Hypothalamus (tissue), 51 donors: ENCODE measurements at places on chromosomes 3 and 15.

DNA sequence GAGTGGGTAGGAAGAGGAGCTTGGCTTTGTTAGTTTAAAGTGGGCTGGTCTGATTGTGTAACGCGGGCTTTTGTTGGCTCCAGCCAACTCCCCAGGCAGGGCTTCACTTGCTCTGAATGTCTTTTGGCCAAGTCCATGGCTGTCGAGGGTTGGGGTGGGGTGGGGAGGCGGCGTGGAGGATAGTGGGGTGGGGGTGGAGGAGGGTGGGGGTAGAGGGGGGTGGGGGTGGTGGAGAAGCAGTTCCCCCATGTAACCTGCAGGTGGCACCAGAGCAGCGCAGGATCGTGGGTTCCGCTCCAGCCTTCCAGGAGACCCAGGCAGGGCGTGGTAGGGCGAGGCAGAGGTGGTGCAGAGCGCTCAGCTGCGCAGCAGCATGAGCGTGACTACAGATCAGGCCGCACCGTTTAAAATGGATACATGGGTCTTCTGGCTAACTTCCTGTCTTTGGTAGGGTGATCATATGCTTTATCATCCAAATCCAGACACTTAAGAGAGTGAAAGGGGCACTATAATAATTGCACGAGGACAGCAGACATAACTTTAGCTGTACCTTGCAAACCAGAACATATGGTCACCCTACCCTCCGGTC is 28.3 kb downstream of the GOLGA6A start:
- DNase-seq: peak; percentile 24

- DNase-seq: no peak
These were observed 103.7 kb downstream of the MYH15 start for GRCh38 chr3:108406661-108407206.

GRCh38 chr3:111539351-111540331 is 2.4 kb upstream of the CD96 start:
- peak; percentile 10 for DNase-seq

DNA sequence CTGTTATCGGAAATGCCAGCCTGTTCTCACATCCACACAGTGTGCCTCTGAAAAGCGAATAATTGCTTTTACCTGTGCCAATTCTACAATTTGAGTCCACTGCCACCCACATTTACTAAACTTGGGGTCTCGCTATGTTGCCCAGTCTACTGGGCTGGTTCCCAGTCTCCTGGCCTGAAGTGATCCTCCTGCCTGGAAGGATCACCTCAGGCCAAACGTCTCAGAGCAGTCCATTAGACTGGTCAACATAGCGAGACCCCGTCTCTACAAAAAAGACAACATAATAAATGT is 827 bp upstream of the INO80 start:
- DNase-seq: no peak

GRCh38 chr15:51814606-51815005 is 14.8 kb upstream of the TMOD3 start:
- no peak for DNase-seq

GRCh38 chr3:36969540-36970432 is 23.1 kb downstream of the EPM2AIP1 start:
- no peak for DNase-seq

DNA sequence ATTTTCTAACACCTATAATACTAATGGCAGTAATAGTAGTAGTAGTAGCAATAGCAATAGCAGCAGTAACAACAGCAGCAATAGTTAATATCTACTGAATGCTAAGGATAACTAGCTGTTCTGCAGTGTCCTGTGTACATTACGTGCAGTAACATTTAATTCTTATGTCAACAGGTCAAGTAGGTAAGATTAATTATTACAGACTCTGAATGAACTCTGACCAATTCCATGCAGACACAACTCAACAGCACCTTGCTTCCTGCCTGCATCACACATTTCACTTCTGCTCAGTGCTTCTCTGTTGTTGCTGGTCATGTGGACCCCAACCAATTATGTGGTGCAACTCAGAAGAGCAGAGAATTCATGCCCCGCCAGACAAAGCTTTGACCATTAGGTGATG is 39.9 kb upstream of the ARHGEF26 start:
- no peak for DNase-seq

DNA sequence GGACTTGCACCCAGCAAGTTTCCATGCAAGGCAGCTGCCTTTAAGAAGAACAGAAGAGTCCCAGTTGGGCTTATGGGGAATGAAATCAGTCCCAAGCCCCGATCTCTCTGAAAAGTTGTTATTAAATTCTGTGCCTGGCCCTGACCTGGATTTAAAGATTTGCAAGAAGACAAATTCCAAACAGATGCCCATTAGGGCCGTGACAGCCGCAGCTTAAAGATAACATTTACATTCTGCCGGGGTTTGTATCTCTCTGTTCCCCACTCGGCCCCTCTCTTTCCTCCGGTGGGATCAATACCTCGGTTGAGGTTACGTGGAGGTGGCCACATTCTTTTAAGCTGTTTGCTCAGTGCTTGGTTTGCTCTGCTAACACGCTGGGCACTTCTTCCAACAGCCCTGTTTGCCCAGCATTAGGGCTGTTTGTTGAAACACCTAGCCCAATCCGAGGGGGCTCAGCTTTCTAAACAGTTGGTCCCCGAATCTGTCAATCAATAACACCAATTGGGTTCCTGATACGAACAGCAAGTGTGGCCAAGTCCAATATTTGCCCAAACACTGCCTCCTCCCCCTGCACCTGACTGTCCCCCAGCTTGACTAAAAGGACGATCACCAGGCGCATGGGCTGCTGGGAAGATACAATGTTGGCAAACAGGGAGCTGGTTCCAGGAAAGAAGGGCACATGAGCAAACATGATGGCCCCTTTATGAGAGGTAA is 108.6 kb downstream of the RPLP1 start:
- no peak for DNase-seq

GRCh38 chr3:23019596-23020300 is 183.4 kb upstream of the UBE2E2 start:
- no peak for DNase-seq

DNA sequence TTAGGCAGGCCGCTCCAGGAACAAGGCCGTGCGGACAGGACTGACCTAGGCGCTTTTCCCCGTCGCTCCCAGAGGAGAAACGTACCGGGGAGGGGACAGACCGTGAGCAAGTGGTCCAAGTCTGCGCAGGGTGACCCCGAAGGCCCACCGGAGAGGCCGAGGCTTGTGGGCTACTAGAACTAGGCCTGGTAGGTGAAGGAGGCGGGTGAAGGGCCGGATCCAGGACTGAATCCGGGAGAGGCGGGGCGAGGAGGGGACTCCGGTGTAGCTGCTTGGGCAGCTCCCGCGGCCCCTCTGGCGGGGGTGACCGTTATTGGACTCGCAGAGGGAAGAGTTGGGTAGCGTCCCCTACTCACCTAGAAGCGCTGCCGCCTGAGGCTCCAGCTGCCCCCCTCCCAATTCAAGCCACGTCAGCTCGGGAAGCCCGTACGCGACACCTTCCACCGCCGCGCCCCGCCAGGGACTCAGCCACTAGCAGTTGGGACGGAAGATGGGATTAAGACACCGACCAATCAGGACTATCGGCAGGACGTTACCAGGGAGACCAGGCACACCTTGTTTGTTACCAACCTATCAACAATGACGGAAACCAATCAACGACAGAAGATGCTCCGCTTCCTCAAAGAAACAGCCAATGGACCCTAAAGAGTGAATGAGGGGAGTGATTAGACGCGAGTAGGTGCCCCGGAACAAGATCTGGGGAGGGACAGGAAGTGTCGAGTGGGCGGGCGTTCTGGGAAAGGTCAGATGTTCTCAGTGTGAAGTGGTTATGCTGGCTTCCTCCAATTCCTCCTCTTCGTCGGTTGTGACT is at the start of gene GOLGB1:
GOLGB1 (minus strand) TSS at position 466 of the 811 bp plus-strand sequence. CDS start 18,770 bp downstream, outside the sequence.
- DNase-seq: peak; percentile 90

- DNase-seq: peak; percentile 79
These were observed 57.9 kb downstream of the TRAK1 start for GRCh38 chr3:42148982-42149432.

GRCh38 chr3:59268170-59268569 is 218.3 kb upstream of the CFAP20DC start:
- DNase-seq: no peak

GRCh38 chr3:151391720-151392119 is 7.2 kb upstream of the P2RY12 start:
- no peak for DNase-seq

DNA sequence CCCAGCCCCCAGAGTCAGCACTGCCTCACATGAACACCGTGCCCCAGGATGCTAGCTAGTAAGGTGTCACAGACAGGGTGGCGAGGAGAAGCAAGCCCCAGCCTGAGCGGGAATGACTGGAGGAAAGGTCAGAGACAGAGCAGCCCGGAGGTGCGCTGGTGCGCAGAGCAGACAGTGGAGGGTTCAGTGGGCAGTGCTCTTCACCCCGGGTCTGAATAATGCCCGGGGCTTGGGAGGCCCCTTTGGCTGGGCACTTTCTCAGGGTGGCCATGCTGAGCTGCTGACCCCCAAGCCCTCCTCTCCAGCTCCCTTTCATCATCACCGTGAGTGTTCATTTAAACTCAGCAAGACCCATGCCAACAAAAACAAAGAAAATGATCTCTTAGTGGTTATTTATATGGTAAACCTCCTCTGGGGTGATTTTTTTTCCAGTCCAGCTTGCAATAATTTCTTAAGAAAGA is 110.8 kb downstream of the VGLL4 start:
- DNase-seq: no peak

DNA sequence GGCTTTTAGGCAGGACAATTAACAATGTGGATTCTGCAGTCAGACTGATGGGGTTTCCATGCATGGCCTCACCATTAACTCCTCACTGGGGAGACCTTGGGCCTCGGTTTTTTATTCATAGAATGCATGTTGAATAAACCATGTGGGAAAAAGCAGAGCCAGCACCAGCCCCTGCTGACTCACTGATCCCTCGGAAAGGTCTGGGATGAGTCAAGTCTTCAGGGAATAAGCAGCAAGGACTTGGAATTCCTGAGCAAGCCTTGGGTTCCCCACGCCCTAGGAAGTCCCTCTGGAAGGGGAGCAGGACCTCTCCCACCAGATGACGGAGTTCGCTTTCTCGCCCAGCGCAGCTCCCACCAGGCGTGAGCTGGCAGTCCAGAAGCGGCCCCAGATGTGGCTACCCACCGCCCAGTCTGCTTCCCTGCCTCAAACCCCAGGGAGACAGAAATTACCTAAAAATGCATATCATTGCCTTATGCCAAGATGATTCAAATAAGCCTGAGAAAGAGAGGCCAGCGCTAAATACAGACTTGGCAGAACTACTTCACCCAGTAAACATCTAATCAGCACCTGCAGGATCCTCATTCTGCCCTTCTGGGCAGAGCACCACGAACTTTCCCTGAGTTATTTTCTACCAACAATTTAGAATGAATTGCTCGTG is 45.4 kb downstream of the BTD start:
- DNase-seq: no peak

DNA sequence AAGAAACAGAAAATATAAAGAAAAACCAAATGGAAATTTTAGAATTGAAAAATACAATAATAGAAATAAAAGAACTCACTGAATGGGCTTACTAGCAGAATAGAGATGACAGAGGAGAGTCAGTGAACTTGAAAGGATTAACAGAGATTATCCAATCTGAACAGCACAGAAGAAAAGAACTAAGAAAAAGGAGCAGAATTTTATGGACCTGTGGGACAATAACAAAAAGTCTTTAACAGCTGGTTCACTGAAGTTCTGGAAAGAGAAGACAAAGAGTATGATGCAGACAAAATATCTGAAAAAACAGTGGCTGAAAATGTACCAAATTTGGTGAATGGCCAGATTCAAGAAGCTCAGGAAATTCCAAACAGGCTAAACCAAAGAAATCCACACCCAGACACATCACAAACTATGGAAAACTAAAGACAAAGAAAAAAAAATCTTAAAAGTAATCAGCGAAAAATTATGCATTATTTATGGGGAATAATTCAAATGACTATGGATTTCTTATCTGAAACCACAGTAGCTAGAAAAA is 9.7 kb upstream of the GNB5 start:
- no peak for DNase-seq

GRCh38 chr3:76702676-76703075 is 337.2 kb upstream of the ROBO2 start:
- no peak for DNase-seq
